Nucleus accumbens (tissue), 56 donors: ENCODE measurements at places on chromosomes 1 and 21.

- DNase-seq = no peak
Observed at GRCh38 chr1:67722292-67722944, 37.4 kb downstream of the GADD45A start.

DNA sequence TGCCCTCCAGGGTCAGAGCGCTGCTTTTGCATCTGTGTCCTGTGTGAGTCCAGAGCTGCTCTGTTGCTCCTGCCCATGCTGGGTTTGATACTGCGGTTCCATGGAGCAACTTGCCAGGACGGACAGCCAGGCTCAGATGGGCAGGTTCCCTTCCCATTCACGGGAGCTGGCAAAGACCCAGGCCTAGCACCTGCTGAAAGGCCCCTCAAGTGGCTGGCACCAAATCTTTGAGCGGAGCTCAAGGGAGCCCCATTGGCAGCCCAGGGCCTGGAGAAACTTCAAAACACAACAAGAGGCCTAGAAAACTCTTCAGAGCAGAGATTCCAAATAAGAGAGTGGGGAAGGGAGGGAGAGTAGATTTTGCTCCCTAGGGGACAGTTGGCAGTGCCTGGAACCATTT, 97.2 kb downstream of the ACTL8 start:
- DNase-seq = no peak

GRCh38 chr1:110134050-110134595, 16.2 kb upstream of the SLC6A17 start:
- no peak for DNase-seq

DNA sequence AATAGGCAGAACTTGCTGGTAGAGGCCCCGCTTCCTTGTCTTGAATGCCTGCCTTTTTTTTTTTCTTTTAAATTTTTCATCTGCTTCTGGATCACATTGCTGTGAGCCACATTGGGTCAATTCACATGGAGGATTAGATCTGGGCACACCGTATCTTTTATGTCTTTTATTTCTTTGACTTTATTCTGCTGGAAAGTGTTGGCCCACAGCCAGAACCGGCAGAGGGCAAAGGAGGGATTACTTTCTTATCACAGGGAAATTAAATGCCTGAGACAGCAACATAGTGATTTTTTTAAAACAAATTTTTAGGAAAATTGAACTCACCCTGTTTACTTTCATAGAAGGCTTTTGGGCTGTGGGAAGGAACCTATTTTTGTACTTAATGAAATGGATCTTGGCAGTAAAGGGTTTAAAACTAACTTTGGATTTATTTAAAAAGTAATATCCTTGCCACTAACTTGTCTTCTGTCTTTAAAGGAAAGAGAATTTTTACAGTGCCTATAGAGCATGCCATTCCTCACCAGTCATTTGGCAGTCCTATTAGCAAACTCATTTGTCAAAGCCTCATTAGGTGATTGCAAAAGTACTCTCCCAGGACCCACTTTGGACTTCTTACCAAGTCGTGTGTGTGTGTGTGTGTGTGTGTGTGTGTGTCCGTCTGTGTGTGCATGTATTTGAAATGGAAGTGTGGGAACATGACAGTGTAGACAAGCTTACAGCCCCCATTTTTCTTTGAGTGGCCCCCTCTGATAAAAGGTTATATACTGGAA, 68.4 kb downstream of the ST6GALNAC3 start:
- DNase-seq = no peak

DNA sequence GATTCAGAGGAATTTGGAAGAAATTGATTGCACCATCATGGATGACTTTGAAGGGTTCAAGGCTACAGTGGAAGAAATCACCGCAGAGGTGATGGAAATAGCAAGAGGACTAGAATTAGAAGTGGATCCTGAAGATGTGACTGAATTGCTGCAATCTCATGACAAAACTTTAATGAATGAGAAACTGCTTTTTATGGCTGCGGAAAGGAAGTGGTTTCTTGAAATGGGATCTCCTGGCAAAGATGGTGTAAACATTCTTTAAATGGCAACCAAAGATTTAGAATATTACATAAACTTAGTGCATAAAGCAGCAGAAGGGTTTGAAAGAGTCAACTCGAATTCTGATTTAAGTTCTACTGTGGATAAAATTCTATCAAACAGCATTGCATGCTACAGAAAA, 698.6 kb downstream of the PLA2G4A start:
- DNase-seq = no peak

DNA sequence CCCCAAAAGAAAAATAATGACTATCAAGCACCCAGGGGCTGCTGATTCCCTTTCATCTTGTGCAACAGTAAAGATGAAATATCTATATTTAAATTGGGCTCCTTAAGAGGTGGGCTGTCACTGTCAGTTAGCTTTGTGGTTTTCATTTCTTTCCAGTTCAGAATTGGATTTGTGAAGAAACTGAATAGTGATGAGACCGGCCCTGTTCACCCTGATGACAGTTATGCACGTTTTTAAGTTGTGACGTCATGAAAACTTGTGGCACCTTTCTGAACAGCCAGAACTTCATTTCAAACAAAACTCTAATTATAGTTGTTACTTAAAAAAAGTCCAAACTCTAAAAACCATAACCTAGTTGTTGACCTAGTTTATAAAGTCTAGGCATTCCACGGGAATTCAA, 125.9 kb downstream of the RUNX1 start:
- DNase-seq = no peak

DNA sequence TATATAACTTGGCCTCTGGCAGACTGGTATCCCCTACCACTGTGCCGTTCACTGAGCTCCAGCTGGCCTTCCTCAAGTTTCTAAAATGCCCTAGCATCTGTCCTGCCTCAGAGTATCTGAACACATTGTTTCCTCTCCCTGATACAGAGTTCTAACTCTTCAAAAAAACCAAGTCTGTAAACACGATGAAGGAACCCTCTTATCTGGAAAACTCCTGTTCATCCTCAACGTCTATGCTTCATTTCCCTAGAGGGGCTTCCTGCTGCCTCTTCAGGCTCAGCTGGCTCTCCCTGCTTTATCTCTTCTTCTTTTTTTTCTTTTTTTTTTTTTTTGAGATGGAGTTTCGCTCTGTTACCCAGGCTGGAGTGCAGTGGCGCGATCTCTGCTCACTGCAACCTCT, 5.6 kb downstream of the BSDC1 start:
- no peak for DNase-seq

DNA sequence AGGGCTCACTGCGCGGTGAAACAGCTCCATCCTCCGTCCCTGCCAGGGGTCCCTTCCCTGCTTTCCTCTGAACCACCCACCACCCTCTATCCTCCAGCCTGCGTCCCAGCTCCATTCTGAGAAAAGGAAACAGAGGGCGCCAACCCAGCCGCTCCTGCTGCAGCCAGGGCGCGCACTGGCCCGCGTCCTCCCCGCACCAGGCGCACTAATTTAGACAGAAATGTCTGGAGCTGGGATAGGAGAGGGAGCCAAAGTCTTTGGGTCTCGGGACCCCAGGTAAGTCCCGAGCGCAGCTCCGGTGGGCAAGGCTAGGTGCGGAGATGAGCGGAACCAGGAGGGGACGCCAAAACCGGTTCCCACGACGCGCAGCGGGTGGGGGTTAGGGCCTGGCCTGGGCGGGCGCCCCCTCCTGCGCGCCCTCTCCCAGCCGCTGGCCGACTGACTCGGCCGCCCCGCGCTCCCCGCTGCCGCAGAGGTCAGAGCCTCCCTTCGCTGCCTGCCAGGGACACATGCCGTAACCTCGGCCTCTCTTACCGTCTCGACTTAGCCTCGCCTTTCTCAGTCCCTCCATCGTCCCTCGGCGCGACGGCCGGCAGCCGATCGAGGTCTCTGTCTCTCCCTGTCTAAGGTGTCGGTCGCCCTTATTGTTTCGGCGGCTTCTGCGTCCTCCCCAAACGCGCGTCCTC, 2.0 kb downstream of the CAMK2N1 start:
- DNase-seq = no peak

GRCh38 chr21:46179708-46180078, 4.6 kb downstream of the SPATC1L start:
- DNase-seq = no peak

DNA sequence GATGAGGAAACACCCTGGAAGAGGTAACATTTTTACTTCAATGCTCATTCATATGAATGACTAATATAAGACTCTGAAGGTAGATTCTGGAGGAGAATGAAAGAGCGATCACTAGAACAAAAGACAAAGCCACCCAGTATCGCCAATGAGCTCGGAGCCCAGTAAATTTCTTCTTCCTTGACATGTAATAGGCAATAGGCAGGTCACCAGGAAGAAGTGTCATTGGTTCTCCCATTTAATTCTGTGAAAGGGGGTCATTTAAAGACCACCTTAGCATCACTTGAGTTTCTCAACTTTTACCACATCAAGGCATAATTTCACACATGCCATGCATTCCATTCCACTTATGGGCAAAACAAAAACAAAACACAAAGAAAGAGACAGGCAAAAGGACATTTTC, 7.9 kb downstream of the TNFSF18 start:
- no peak for DNase-seq

GRCh38 chr1:46575300-46575699, 23.9 kb upstream of the KNCN start:
- DNase-seq = no peak

DNA sequence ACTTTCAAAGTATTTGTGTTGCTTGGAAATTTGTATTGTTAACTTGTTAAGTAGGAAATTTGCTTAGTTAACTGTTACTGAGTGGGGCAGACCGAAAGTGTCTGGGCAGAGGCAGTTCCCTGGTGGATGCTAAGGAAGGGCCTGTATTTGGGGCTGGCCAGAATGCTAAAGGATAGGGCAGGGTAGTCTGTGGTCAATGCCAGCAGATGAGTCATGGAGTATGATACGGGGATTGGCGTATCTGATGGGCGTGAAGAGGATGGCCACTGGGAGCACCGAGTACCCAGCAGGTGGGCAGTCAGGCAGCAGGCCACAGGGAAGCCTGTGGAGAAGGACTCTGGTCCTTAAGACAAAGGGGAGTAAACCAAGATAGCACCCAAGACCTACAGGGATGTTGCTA, 46.6 kb upstream of the SCAF4 start:
- DNase-seq = no peak

GRCh38 chr1:1046767-1047166, 26.8 kb downstream of the AGRN start:
- no peak for DNase-seq

GRCh38 chr1:198677027-198677426, 38.2 kb downstream of the PTPRC start:
- no peak for DNase-seq

GRCh38 chr1:20443703-20444586, 42.1 kb downstream of the CAMK2N1 start:
- no peak for DNase-seq

GRCh38 chr21:19440792-19441655, 1037.4 kb upstream of the TMPRSS15 start:
- no peak for DNase-seq

DNA sequence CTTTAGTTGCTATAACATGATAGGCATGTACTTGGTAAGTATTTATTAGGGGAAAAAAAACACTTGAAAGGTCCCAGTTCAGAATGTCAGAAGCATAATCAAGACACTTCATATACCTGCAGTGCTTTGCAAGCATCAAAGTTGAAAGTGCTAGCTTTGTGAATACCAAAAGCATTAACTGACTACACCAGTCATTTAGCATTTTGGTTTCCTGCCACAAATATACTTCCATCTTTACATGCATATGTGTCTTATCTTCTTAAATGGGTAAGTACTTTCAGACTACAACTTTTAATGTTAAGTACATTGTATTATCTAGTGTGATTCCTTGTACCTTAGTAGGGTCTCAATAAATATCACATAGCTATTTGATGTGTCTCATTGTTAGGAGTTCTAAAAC, 43.7 kb downstream of the AKT3 start:
- DNase-seq = no peak

DNA sequence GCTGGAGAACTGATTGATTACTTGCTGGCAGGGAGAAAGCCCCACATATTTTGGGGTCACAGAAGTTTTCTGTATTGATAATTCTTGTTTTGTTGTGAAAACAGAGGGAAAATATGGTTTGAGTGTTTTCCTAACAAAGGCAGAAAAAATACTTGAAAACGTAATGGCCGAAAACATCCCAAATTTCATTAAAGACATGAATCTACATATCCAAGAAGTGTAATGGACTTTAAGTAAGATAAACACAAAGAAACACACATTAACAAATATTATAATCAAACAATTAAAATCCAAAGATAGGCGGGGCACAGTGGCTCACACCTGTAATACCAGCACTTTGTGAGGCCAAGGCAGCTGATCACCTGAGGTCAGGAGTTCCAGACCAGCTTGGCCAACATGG, 39.6 kb downstream of the SHCBP1L start:
- no peak for DNase-seq

- DNase-seq = no peak
Observed at GRCh38 chr1:47190509-47190855, 646 bp upstream of the PDZK1IP1 start.

- DNase-seq = no peak
Observed at GRCh38 chr1:96674915-96675314, 46.7 kb upstream of the PTBP2 start.

DNA sequence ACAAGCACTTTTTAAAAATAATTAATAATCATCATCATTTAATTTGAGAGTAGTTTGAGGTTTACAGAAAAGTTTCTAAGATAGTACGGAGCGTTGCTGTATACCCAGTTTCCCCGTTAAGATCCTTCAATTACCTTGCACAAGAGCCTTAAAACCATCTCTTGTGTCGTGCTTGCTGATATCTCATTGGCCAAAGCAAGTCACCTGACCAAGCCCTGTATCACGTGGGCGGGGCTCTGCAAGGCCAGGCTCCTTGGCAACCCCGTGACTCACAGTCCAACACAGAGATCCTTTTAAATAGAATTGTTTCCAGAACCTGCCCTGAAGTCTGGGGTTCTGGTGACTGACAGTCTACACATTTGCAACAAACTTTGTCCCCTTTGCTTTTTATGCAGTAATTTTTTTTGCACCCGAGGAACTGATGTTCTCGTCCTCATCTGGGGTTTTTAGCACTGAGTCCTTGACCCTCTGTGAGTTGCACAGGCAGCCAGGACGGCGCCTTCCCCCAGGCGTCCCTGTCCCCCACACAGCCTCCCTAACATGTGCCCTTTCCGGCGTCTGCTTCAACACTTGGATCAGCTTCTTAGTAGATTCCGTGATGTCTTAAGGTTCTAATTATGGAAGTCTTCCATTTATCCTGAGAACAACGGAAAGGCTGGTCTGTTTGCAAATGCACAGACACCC, 183.3 kb upstream of the TMEM51 start:
- peak; percentile 30 for DNase-seq

- no peak for DNase-seq
Observed at GRCh38 chr1:26858891-26859640, 3.9 kb upstream of the SFN start.

DNA sequence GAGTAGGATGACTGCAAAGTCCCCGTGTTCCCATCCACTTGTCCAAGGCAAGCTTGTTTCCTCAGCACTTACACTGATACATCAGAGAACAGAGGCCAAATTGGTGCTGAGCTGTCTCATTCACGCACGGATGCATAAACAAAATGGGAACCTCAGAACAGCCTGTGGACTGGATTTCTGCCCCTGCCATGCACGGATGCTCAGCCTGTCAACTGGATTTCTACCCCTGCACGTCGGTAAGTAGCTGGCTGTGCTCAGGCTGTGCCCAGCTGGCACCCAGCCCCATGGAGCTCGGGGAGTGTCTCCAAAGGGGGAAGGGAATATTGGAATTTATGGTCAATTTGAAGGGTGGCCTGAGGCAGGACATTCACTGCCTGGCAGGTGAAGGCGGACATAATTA, 40.8 kb upstream of the TMPRSS2 start:
- no peak for DNase-seq
